ENCODE measurements at places on chromosomes 5 and 9.

DNA sequence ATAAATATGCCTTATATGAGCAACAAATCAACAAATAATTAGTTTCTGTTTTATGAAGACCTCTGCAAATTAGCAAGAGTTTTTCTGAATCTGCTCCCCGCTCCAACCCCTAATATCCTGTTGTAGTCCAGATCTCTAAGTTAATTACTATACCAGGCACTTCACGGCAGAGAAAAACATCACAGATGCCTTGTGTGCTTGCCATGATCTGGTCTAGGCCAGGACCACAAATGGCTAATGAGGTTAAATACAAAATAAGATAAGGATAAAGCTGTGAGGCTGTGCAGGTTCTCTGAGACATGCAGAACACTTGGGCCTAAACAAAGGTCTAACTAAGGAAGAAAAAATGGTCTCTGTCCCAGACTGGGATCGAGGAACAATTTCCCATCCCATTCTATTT lies 150.8 kb downstream of the SLIT3 start:
- no peak for DNase-seq

- no peak for DNase-seq
Measured at GRCh38 chr5:140358738-140359310, 1.2 kb upstream of the SLC4A9 start.

DNA sequence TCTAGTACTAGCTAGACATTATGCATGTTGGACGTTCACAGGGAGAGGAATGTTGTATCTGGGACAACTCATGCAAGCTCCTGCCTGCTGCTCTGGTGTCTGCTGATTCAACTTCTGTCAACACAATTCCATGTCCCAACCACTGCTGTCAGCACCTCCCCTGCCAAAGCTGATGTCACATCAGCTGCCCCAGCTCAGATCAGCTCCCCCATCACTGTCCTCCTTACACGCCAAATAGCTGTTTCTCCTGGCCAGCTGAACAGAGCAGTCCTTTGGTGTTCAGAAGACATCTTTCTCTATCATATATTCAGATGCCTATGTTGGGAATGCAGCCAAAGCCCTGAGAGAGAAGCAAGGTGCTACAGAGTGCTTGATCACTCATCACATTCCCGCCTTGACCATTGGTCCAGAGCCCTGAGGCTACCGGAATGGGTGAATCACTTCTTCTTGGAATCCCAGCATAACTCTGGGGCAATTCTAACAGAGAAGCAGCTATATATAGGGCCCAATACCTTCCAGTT lies 223.3 kb downstream of the SEC61B start:
- no peak for DNase-seq

- no peak for DNase-seq
Measured at GRCh38 chr5:107554776-107555424, 115.8 kb downstream of the EFNA5 start.

DNA sequence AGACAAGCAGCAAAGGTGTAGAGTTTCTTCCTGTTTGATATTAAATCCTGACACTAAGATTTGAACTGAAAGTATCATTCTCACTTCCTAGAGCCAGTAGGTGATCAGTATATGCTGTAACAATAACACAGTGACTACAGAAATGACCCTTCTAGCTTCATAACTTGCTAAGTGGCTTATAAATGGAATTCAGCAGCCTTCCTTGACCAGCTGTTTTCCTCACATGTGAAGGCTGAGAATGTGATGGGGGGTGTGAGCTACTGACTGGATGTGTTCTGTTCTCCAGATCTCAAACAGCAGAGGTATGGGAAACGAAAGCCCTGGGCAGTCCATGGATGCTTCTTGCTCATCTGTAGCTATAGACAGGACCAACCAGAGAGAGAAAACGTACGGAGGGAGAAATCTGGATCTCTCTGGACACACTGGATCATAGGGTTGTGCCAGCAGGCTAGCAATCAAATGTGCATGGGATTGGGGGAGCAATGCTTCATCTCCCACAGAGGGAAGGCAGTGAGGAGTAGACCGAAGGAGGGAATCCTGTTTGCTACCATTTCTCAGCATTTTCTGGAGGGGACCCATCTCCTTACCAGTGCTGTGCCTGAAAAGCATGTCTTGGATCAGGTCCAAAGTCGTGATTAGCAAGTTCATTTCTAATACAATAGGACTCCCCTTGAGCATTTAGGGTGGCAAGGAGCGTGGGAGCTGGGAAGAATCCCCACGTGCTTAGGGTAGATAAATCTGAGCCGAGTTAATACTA lies 39.4 kb downstream of the TNFAIP8 start:
- DNase-seq, result no peak

DNA sequence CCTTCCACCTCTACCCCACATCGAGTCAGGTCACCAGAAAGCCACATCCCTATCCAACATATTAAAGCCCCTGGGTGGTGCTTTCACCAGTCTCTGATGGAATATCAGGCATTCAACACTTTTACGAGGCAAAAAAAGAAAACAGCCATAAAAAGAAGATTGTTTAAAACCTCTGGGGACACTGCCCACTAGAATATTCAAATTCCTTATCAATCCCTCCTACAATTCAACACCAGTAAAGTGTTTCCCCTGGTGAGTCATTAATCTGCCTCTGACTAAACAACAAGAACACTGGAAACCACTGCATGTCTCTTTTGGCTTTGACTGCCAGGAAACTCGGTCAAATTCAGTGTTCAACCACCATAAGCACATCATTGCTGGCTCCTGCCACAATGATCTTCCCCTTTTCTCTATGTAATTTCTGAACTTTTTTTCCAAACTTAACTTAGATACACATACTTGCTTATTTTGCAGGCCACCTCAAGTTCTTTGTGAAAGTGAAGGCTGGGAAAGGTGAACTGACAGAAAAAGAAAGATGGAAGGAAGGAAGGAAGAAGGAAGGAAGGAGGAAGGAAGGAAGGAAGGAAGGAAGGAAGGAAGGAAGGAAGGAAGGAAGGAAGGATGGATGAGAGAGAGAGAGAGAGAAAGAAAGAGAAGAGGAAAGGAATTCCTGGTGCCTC lies 105.3 kb downstream of the PAX5 start:
- peak; percentile 53 for DNase-seq

GRCh38 chr5:173001229-173001841 lies 17.8 kb downstream of the ATP6V0E1 start:
- no peak for DNase-seq

- no peak for DNase-seq
Measured at GRCh38 chr5:35246900-35247647, 16.8 kb upstream of the PRLR start.

GRCh38 chr5:873328-873727 lies 19.3 kb downstream of the BRD9 start:
- DNase-seq, result no peak

DNA sequence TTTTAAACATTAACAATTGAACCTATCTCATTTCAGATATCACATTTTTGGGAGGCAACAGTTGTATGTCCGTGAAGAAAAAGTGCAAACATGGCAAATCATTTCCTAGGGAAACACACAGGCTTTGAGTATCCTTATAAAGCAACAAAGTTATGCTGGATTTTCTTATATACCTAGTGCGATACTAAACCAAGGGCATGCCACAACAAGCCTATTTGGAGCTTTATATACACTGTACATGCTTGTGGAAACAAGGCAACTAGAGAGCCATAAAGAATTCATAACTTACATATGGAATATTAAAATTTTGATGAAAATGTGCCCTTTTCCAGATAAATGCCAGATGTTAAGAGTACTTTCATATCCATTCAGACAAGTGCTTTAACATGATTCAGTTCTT lies 191.4 kb downstream of the DCP2 start:
- DNase-seq, result no peak

DNA sequence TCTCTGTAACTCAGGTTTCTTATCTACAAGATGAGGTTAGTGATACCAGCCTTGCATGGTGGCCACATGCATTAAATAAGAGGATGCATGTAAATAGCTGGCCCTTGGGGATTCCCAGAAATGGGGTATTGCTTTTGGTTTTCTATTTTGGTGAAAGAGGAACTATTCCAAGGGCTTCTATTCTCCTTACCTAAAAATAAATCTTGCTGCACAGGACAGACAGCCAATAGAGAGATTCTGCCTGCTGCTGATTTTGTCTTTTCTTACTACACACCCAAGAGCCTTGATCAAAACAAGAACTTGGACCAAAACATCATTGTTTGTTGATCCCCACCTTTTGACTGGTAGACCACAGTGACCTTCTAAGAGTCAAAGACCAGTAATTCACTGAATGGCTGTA lies 161.8 kb downstream of the PJA2 start:
- no peak for DNase-seq

DNA sequence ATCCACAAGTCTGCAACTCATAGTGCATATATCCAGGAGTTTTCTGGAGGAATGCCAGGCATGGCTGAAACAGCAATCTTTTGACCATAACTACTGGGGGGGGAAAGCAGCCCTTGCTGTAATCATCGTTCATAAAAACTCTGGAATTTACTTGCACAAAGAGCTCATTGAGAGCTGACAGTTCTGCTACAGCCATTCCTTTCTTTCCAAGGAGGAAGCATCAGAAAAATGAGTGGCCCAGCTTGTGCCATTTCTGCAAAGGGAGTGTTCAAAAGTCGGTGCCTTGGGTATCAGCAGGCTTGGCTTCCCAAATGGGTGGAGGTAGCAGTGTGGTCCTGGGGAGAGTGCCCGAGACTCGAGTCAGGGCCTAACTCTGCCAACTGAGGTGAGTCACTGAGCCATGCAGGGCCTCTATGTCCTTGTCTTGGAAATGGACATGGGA lies 101.5 kb downstream of the GCNT1 start:
- no peak for DNase-seq

GRCh38 chr9:121860744-121861143 lies 209.3 kb downstream of the DAB2IP start:
- DNase-seq, result no peak

- no peak for DNase-seq
Measured at GRCh38 chr5:77847129-77847460, 71.0 kb upstream of the TBCA start.

DNA sequence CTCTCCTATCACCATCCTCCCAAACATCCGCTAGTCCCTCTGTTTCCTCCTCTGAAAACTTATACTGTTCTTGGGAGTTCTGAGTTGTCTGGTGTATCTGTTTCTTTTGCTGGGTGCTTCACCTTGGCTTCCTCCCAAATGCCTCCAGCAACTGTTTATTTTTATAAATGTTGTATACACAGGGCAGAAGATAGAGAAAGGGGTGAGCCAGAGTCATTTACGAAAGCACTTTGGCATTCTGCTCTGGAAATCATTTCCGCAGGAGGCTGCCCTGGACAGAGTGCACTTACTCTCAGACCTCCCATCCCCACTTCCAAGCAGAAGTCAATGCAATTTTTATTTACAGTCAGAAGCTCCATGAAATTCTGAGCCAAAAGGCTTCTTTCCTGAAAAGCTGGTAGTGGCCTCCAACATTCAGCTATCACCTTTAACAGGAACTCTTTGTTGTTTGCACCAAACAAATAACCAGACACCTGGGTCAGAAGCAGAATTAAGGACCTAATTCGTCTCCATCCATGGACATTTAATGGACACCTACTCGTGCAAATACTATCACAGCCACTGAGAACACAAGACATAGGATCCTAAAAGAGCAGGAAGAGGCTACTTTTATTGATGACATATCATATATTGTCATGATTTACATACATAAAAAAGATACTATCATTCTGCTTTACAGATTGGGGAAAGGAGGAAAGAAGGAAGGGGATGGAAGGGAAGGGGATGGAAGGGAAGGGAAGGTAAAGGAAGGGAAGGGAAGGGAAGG lies 229.5 kb upstream of the PAPPA start:
- DNase-seq, result peak; percentile 20

- DNase-seq, result no peak
Measured at GRCh38 chr5:172886974-172887501, 53.0 kb downstream of the ERGIC1 start.

GRCh38 chr9:131804826-131805225 lies 65.0 kb upstream of the RAPGEF1 start:
- peak; percentile 57 for DNase-seq

DNA sequence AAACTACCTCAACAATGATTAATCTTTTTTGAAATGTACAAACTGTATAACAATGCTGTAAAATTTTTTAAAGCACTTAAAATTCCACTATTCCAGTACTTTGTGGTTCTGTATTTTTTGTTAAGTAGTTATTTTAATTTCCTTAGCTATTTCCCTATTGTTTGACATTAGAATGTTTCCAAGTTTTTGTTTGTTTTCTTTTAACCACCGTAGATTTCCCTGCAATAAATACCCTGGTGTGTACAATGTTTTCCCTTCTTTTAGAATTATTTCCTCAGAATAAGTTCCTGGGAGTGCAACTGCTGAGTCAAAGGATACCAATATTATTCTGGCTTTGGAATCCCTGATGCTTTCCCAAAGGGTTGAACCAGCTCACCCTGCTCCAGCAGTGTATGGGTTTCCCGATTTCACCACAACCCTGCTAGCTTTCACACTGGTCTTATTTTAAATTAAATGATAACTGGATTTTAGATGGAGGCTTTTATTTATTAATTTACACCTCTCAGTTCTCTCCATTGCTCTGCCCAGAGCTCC lies 20.6 kb upstream of the ANGPTL2 start:
- DNase-seq, result no peak

DNA sequence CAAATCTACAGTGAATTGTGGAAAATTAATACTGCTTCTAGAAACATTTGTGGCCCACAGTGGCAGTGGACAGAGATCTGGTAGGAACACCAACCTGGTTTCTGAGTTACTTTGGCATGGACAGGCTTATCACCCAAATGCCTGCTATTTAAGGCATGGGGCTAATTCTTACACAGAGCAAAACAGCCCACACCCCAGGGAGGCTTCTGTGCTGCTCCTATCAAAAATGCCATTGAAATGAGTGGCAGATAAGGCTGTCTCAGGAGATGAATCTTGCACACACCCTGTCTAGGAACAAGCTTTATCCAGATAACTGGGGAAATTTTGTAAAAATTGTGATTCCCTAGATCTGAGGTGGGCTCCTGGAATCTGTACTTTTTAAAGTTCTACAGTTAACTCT lies 307.1 kb downstream of the TLE1 start:
- no peak for DNase-seq

- DNase-seq, result no peak
Measured at GRCh38 chr5:64958757-64959391, 190.1 kb downstream of the CWC27 start.

- no peak for DNase-seq
Measured at GRCh38 chr5:16051246-16051755, 128.3 kb downstream of the MARCHF11 start.

DNA sequence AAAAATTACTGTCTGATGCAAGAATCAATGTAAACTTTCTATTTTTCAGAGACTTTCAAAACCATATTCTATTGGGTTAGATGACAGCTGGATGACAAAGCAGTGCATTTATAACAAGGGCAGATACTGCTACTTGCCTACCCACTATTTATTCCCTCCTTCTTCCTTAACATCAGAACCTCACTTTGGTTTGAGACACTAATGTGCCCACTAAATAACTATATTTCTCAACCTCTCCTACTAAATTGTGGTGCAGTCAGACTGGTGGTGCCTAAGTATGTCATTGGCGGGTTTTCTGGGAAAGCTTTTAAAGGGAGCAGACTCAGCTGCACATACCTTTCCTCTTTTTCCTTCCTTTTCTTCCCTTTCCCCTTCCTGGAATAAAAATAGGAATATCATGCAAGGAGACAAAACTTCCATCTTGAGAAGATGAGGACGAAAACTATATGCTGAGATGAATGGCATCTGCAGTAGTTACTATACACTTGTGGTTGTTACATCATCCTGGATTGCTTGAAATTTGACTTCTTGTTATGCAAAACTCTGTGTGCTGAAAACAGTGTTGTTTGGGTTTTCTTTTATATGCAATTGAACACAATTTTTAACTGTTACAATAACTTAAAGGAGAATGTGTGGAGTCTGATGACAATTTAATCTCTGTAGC lies 43.8 kb downstream of the PRR16 start:
- no peak for DNase-seq
